ENCODE measurements at places on chromosomes 3 and 15. TPM values are rescaled to one million over a fixed set of nuclear protein-coding genes. Genes with fewer than 3 reads are reported as not detected.

DNA sequence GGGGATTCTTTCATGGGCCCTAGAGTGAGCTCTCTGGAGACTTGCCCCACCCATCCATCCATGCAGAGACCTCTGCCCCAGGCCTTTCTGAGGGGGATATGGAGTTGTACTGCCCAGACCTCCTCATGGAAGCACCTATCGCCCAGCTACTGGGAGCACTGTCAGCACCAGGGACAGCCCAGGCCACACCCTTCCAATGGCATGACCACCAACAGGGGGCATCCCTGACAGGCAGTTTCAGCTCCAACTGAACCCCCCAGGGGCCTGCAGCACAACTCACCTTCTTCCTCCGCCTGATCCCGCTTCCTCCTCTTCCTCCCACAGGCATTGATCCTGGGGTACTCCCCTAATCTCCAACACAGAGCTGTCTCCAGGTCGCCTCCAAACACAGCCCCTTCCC, 21.8 kb downstream of the MRPS11 start:
- H3K4me1 ChIP-seq: peaks cover 9% of the 10 kb centered on the region
- no peaks in the 10 kb centered on the region for H3K36me3 ChIP-seq
- no peak overlapping the region for H3K27ac ChIP-seq
- H3K27me3 ChIP-seq: no peaks in the 10 kb centered on the region
- H3K4me3 ChIP-seq: no peak overlapping the region

FAM81A gene
- not detected for total RNA-seq

GRCh38 chr3:17213102-17213501, 328.3 kb downstream of the PLCL2 start:
- no peak overlapping the region for H3K4me3 ChIP-seq
- no peak overlapping the region for H3K27ac ChIP-seq
- H3K27me3 ChIP-seq: no peaks in the 10 kb centered on the region
- DNase-seq: no peak
- no peaks in the 10 kb centered on the region for H3K4me1 ChIP-seq

TTC21A gene
- total RNA-seq: 2.9 TPM

DNA sequence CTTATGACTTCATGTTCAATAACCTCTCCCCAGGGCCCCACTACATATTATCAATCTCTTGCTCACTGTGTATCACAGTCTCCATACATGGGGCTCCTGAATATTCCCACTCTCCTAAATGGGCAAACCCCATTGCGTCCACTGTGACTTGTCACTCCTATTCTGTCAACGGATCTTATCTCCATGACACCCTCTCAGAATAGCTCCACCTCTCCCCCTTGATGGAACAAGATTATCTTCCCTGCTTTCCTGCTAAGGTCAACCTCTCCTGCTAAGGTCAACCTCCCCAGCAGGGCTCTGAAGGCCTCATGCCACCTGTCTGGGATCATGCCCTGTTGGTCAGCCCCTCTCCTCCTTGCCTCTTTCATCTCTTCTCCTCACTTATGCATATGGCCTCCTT, 1.8 kb downstream of the CLDN18 start:
- no peaks in the 10 kb centered on the region for H3K27me3 ChIP-seq
- no peaks in the 10 kb centered on the region for H3K4me1 ChIP-seq
- H3K27ac ChIP-seq: no peak overlapping the region
- H3K36me3 ChIP-seq: no peaks in the 10 kb centered on the region
- no peak for DNase-seq

DPH6 gene
- 12.4 TPM for total RNA-seq

PRR20G gene
- not detected for total RNA-seq

- no peak for DNase-seq
- no peaks in the 10 kb centered on the region for H3K4me1 ChIP-seq
- no peaks in the 10 kb centered on the region for H3K27me3 ChIP-seq
- H3K36me3 ChIP-seq: no peaks in the 10 kb centered on the region
- no peak overlapping the region for H3K27ac ChIP-seq
Measured at GRCh38 chr15:71945012-71945411, 134.7 kb downstream of the NR2E3 start.

DPPA2 gene
- total RNA-seq: not detected

DNA sequence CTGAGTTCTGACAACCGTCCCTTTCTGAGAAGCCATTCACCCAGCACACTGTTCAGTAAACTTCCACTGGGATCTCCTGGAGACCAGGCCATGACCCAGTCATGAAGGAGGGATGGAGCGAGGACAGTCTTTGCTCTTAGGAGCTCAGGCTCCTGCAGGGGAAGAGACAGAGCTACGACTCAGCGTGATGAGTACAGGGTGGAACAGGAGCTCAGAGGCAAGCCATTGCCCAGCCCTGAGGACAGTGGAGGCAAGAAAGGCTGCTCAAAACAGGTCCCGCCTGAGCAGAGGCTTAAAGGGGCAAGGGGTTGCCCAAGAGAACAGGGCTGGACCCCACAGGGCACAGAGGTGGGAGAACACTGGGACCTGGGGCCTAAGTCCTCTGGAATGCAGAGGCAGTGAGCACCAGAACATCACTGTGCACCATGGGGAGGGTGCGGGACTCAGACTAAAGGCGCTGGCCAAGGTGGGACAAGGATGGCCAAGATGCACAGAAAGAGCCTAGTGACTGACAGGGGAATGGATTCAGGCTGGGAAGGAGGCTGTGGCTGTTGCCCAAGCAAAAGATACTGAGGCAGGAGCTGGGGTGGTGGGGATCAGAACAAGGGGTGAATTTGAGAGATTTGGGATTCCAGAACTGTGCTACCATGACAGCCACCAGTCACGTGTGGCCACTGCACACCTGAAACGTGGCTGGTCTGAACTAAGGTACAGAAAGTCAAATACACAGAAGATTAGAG, 25.8 kb downstream of the TMEM43 start:
- H3K36me3 ChIP-seq: peaks cover 6% of the 10 kb centered on the region
- no peak overlapping the region for H3K27ac ChIP-seq
- peaks cover 23% of the 10 kb centered on the region for H3K4me1 ChIP-seq

NT5DC2 gene
- total RNA-seq: 68.9 TPM

GRCh38 chr3:39808467-39809180, 785 bp upstream of the MYRIP start:
- DNase-seq: peak; percentile 0
- H3K4me3 ChIP-seq: peak overlapping the region; percentile 5
- peaks cover 12% of the 10 kb centered on the region for H3K4me1 ChIP-seq
- H3K27ac ChIP-seq: peak overlapping the region; percentile 18

DNA sequence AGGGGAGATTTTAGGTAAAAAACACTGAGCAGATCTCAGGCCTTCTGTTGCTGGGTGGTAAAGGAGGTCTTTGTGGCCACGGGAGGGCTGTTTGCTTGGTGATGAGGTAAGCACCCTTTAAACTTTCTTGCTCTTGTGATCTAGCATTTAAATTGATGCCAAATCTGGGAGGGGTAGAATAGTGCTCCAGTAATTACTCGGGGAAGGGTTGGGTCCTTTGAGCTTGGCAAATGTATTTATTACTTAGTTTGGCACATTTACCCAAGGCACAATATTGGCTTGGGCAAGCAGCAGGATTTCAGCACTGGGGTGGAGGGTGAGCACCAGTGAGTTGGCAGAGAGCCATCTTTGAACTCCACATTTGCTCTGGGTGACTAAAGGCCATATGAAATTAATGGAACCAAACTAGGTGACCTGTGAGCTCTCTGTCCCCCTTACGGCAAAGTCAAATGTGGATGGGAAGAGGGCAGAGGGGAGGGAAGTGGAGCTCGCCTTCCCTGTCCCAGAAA, 185.9 kb upstream of the ONECUT1 start:
- H3K36me3 ChIP-seq: no peaks in the 10 kb centered on the region
- no peak for DNase-seq
- no peak overlapping the region for H3K27ac ChIP-seq
- H3K27me3 ChIP-seq: no peaks in the 10 kb centered on the region
